ENCODE measurements at places on chromosomes 7 and 10. TPM values are rescaled to one million over a fixed set of nuclear protein-coding genes. Genes with fewer than 3 reads are reported as not detected.

Gene OSBPL3
- 11.1 TPM for total RNA-seq

Gene UTF1
- total RNA-seq, result not detected

Gene BPGM
- 123 TPM for total RNA-seq

Gene HGF
- total RNA-seq, result 10.9 TPM

Gene PSAP
- total RNA-seq, result 674 TPM

Measured in camera-type eye (tissue), 1 donor.